ENCODE measurements at places on chromosomes 4 and X.

DNA sequence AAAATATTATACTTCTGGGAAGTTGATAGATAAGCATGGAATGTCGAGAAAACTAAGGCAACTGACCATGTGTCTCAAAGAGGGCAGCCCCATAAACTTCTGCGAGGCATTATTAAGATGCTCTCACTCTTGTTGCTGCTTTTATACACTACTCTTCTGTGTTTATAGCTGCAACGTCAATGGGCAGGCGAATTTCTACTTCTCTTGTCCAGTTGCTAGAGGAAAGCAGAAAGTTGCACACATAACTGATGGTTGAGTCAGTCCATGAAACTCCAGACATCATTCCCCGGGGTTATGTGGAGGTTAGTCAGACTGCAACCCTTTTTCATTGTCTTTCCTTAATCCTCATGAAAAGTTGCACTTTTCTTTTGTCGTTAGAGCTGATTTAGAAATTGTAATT is 39.8 kb downstream of the VCX3B start:
- DNase-seq = no peak

DNA sequence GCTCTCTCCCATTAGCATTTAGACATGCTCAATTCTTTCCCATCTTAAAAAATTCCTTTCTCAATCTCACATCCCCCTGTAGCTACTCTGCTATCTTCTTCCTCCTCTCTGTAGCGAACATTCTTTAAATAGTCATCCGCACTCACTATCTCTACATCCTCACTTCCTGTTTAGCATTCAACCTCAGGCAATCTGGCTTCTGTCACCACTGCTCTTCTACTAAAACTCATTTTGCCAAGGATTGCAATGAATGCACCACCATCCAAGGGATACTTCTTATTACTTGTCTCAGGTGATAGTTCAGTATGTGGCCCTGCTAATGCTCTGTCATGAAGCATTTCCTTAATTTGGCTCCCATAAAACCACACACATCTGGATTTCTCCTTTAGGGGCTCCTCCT is 10.9 kb upstream of the TET2 start:
- no peak for DNase-seq

- no peak for DNase-seq
Measured at GRCh38 chr4:30380404-30380998, 339.7 kb upstream of the PCDH7 start.

DNA sequence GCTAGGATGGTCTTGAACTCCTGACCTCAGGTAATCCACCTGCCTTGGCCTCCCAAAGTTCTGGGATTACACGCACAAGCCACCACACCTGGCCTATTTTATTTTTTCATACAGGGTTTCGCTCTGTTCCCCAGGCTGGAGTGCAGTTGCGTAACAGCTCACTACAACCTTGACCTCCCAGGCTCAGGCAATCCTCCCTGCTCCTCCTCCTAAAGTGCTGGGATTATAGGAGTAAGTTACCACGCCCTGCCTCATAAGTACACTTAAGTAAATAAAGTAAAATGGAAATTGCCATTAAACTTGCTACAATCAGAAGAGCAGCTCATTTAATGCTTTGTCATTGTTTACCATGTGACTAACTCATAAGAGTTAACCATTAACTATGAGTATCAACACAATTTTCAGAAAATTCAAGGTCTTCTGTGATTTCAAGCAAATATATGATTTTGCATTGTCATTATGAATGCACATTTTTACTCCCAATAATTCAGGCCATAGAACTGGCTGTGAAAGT is 12.3 kb downstream of the UGDH start:
- DNase-seq = no peak

GRCh38 chrX:149322316-149322715 is 182.8 kb downstream of the IDS start:
- no peak for DNase-seq

GRCh38 chr4:97531351-97531750 is 611.9 kb downstream of the STPG2 start:
- DNase-seq = no peak

GRCh38 chr4:3079694-3080123 is 5.2 kb downstream of the HTT start:
- no peak for DNase-seq
